ENCODE measurements at places on chromosomes 2 and 18. TPM values are rescaled to one million over a fixed set of nuclear protein-coding genes. Genes with fewer than 3 reads are reported as not detected.

DNA sequence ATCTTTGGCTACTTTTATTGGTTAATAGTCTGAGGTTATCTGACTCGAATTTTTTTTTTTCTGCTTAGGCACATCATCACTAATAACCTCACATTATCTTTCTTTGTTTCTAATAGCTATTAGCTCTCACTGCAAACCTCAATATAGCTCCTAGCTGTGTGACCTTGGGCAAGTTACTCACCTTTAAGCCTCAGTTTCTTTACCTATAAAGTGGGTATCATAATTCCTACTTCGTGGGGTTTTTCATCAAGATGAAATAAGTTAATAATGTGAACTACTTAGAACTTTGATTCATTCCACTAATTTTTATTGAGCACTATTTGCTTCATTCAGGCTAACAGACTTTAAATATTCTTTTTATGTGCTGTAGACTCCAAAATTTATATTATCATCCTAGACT is 55.5 kb downstream of the AGPS start:
- no peaks in the 10 kb centered on the region for H3K27me3 ChIP-seq
- H3K4me1 ChIP-seq, result no peaks in the 10 kb centered on the region
- H3K4me3 ChIP-seq, result no peak overlapping the region
- H3K27ac ChIP-seq, result no peak overlapping the region
- no peak for DNase-seq

Gene UPP2
- not detected for polyA plus RNA-seq

Gene TRIM43B
- not detected for polyA plus RNA-seq

DNA sequence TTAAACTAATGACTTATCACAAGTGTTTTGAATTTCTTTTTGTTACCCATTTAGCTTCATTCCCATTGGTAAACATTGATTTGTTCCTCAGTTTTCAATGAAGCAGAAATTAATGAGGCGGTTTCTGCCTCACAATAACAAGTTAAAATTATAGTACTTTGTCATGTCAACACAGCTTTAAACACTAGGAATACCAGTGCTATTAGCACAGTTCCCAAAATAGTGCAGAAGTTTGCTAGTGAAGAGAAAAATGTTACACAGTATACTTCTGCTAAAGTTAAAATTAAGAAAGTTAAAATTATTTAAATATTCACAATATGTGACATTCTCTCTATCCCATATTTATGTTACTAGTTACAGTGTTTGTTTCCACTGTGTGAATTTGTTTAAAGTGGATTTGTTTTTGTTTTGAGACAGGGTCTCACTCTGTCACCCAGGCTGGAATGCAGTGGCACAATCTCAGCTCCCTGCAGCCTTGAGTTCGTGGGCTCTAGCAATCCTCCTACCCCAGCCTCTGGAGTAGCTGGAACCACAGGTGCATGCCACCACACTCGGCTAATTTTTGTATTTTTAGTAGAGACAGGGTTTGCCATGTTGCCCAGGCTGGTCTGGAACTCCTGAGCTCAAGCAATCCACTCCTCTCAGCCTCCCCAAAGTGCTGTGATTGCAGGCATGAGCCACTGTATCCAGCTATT is 3.8 kb upstream of the CHN1 start:
- no peak for DNase-seq
- H3K27me3 ChIP-seq, result peaks cover 5% of the 10 kb centered on the region
- H3K4me3 ChIP-seq, result no peak overlapping the region
- no peak overlapping the region for H3K27ac ChIP-seq

- H3K27me3 ChIP-seq, result no peaks in the 10 kb centered on the region
- no peaks in the 10 kb centered on the region for H3K36me3 ChIP-seq
- no peak overlapping the region for H3K27ac ChIP-seq
These were observed 409.8 kb downstream of the GPD2 start for GRCh38 chr2:156845806-156846558.

- no peaks in the 10 kb centered on the region for H3K4me1 ChIP-seq
- H3K27me3 ChIP-seq, result no peaks in the 10 kb centered on the region
- H3K27ac ChIP-seq, result no peak overlapping the region
These were observed 64.7 kb upstream of the TLK1 start for GRCh38 chr2:171225302-171225980.

DNA sequence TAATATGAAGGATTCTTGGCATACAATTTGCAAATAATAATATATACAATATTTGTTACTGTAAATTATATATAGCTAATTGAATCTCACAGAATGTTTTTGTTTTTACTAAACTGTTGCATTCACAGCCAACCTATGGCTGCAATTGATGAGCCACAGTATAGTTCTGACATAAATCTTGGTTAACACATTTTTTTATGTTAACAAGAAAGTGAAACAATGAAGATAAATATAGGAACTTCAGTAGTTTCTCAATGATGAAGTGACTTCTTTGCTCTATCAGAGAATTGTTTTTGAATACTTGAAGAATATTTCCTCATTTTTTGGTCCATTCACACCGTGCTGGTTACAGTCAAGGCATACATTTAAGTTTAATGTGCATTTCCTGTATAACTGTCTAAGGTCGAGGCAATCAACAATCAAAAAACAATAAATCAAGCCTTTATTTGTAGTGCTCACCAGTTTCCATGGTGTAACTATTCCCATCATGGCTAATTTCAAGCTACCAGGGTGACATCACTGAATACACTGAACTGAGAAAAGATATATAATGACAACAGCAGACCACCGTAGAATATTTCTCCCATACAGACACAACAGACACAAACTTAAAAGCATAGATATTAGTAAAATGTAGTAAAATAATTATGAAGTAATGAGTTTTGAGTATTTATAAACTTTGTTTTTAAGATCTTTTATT is 12.9 kb upstream of the ETAA1 start:
- H3K4me3 ChIP-seq, result no peak overlapping the region
- DNase-seq, result no peak
- H3K4me1 ChIP-seq, result no peaks in the 10 kb centered on the region
- H3K36me3 ChIP-seq, result no peaks in the 10 kb centered on the region
- no peak overlapping the region for H3K27ac ChIP-seq

DNA sequence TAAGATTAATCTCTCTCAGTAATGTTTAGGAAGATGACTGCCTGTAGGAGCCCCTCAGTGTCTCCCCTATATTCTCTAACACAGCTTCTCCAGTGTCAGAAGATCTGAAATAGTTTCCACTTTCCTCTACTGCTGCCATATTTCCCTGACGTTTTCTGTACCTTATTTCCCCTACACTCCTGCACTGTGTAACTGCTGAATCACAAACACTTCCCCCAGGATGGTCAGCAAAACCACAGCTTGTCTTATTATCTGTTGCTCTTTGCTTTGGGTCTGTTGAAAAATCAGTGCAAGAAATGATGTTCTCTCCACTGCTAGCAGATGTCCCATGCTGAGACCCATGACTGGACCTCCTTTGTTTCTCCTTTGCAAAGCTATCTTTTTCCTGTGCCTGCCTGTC is 441.7 kb downstream of the EPHA4 start:
- no peaks in the 10 kb centered on the region for H3K4me1 ChIP-seq
- H3K36me3 ChIP-seq, result no peaks in the 10 kb centered on the region
- no peak overlapping the region for H3K4me3 ChIP-seq
- H3K27ac ChIP-seq, result no peak overlapping the region
- DNase-seq, result no peak

GRCh38 chr2:239621611-239622010 is 220.8 kb upstream of the HDAC4 start:
- peaks cover 70% of the 10 kb centered on the region for H3K4me1 ChIP-seq
- H3K27ac ChIP-seq, result no peak overlapping the region
- no peak for DNase-seq
- H3K4me3 ChIP-seq, result no peak overlapping the region

Gene ACMSD
- polyA plus RNA-seq, result not detected

GRCh38 chr2:182792441-182792840 is 74.0 kb downstream of the FRZB start:
- H3K4me3 ChIP-seq, result no peak overlapping the region
- no peak for DNase-seq
- no peak overlapping the region for H3K27ac ChIP-seq
- H3K36me3 ChIP-seq, result no peaks in the 10 kb centered on the region

- DNase-seq, result no peak
- no peaks in the 10 kb centered on the region for H3K4me1 ChIP-seq
- no peak overlapping the region for H3K4me3 ChIP-seq
- H3K27me3 ChIP-seq, result no peaks in the 10 kb centered on the region
These were observed 906.6 kb upstream of the CDH2 start for GRCh38 chr18:29083545-29083944.

DNA sequence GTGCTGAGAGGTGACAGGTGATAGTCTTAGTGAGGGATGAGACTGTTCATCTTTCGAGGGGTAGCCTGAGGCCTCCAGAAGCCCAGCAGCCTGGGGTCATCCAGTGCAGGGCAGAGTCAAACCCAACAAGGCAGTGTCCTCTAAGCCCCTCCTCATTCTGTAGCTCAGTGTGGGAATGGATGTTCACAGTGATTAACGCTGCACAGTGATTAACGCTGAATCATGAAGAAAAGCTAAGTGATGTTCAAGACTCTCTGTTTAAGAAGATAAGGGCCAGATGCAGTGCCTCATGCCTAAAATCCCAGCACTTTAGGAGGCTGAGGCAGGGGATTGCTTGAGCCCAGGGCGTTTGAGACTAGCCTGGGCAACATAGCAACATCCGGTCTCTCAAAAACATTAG is 56.3 kb upstream of the LAPTM4A start:
- no peak overlapping the region for H3K4me3 ChIP-seq
- no peaks in the 10 kb centered on the region for H3K36me3 ChIP-seq

Gene TNFAIP6
- not detected for polyA plus RNA-seq

Gene CYP26B1
- not detected for polyA plus RNA-seq

- H3K27ac ChIP-seq, result no peak overlapping the region
- H3K4me3 ChIP-seq, result no peak overlapping the region
- DNase-seq, result no peak
- peaks cover 44% of the 10 kb centered on the region for H3K36me3 ChIP-seq
These were observed 139.8 kb downstream of the MAP4K4 start for GRCh38 chr2:101837354-101837753.

DNA sequence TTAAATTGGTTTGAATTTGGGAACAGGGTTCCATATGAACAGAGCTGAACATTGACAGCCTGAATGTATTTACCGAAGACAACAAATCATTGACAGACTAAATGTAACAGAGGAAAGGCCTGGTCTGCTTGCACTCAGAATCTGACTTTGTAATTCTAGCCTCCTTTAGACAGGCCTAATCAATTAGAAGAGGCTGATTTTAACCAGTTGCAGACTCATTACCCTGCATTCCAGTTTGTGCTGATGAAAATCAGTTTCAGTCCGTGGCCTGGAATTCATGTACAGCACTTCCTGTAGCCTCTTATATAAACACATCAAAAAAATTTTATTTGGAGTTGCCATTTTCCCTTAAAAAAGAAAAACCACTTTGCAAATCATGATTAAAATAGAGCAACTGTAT is 93.1 kb upstream of the ZFP36L2 start:
- H3K36me3 ChIP-seq, result peaks cover 9% of the 10 kb centered on the region
- no peak overlapping the region for H3K27ac ChIP-seq
- DNase-seq, result no peak
- H3K4me1 ChIP-seq, result peaks cover 2% of the 10 kb centered on the region

GRCh38 chr2:233976087-233976486 is 58.9 kb downstream of the TRPM8 start:
- no peak overlapping the region for H3K4me3 ChIP-seq
- peaks cover 24% of the 10 kb centered on the region for H3K4me1 ChIP-seq
- H3K27ac ChIP-seq, result no peak overlapping the region
- no peaks in the 10 kb centered on the region for H3K27me3 ChIP-seq
- no peaks in the 10 kb centered on the region for H3K36me3 ChIP-seq

GRCh38 chr2:100968146-100969145 is 33.6 kb upstream of the RPL31 start:
- H3K36me3 ChIP-seq, result no peaks in the 10 kb centered on the region
- no peak overlapping the region for H3K27ac ChIP-seq
- no peaks in the 10 kb centered on the region for H3K27me3 ChIP-seq
- H3K4me3 ChIP-seq, result no peak overlapping the region
- H3K4me1 ChIP-seq, result no peaks in the 10 kb centered on the region
- DNase-seq, result no peak

Gene ZC3H15
- polyA plus RNA-seq, result 73.4 TPM

Gene MFSD2B
- not detected for polyA plus RNA-seq

- no peak overlapping the region for H3K4me3 ChIP-seq
- H3K27ac ChIP-seq, result no peak overlapping the region
- no peak for DNase-seq
These were observed 82.2 kb upstream of the ITGA4 start for GRCh38 chr2:181374781-181375675.

- no peak overlapping the region for H3K27ac ChIP-seq
- no peaks in the 10 kb centered on the region for H3K27me3 ChIP-seq
- H3K4me1 ChIP-seq, result no peaks in the 10 kb centered on the region
These were observed 266.4 kb downstream of the THSD7B start for GRCh38 chr2:137031731-137032130.

Gene TGFA
- polyA plus RNA-seq, result 1.8 TPM

GRCh38 chr2:1081451-1082225 is 131.0 kb downstream of the SNTG2 start:
- no peak for DNase-seq
- no peaks in the 10 kb centered on the region for H3K36me3 ChIP-seq
- no peaks in the 10 kb centered on the region for H3K27me3 ChIP-seq
- no peaks in the 10 kb centered on the region for H3K4me1 ChIP-seq
- H3K27ac ChIP-seq, result no peak overlapping the region

DNA sequence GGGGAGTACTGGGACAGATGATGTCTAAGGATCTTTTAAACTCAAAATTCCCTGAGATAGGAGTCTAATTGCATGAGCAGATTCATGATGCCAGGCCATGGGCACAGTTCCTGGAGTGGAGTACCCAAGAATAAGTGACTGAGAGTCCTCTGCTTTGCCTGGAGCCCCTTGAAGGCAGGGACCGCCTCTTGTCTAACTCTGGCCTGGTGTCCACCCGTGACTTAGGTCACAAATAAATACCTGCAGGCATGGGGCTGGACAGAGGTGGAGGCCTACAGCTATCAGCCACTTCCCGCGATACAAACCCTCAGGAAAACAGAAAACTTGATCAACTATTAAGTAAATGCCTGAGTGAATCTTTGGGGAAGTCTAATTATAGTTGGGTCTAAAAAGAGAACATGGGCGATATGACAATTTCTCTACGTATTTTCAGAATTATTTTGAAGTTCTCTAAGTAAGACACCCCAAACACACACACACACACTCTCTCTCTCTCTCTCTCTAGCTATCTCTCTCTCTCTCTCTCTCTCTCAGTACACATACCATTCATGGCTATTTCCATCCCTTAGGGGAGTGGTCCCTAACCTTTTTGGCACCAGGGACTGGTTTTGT is 1.8 kb upstream of the WIPF1 start:
- H3K27me3 ChIP-seq, result no peaks in the 10 kb centered on the region
- H3K4me1 ChIP-seq, result peaks cover 60% of the 10 kb centered on the region
- peak overlapping the region; percentile 89 for H3K27ac ChIP-seq
- no peaks in the 10 kb centered on the region for H3K36me3 ChIP-seq

Gene OTOS
- polyA plus RNA-seq, result not detected

GRCh38 chr2:240993446-240994170 is 4.8 kb upstream of the SNED1 start:
- DNase-seq, result no peak
- H3K36me3 ChIP-seq, result no peaks in the 10 kb centered on the region
- H3K4me3 ChIP-seq, result no peak overlapping the region
- no peak overlapping the region for H3K27ac ChIP-seq

DNA sequence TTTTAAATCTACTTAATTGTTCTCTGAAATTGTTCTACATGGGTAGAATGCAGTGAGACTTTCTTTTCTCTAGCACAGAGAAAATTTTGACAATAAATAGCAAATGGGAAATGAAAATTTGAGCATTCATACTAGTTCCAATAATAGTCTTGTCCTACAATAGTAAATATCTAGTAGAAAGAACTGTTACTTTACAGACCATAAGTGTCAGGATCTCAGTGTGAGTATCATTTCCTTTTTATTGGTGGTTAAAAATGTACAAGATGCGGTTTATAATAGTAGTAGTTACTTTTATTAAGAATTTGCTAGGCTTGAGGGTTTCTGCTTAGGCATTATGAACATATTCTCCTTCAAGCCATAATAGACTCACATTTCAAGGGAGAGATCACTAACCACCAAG is 43.2 kb downstream of the KCNE4 start:
- no peaks in the 10 kb centered on the region for H3K27me3 ChIP-seq
- H3K4me3 ChIP-seq, result no peak overlapping the region
- H3K36me3 ChIP-seq, result no peaks in the 10 kb centered on the region
- H3K4me1 ChIP-seq, result no peaks in the 10 kb centered on the region
